ENCODE measurements at places on chromosomes 7 and 10.

- no peak for DNase-seq
These were observed 3.3 kb downstream of the EPHA1 start for GRCh38 chr7:143405173-143406001.

GRCh38 chr10:49174261-49174925 is 13.8 kb downstream of the TMEM273 start:
- DNase-seq: no peak

GRCh38 chr7:30754315-30754877 is 2.5 kb downstream of the INMT start:
- no peak for DNase-seq

- no peak for DNase-seq
These were observed 23.7 kb downstream of the NKX6-2 start for GRCh38 chr10:132762267-132762666.

DNA sequence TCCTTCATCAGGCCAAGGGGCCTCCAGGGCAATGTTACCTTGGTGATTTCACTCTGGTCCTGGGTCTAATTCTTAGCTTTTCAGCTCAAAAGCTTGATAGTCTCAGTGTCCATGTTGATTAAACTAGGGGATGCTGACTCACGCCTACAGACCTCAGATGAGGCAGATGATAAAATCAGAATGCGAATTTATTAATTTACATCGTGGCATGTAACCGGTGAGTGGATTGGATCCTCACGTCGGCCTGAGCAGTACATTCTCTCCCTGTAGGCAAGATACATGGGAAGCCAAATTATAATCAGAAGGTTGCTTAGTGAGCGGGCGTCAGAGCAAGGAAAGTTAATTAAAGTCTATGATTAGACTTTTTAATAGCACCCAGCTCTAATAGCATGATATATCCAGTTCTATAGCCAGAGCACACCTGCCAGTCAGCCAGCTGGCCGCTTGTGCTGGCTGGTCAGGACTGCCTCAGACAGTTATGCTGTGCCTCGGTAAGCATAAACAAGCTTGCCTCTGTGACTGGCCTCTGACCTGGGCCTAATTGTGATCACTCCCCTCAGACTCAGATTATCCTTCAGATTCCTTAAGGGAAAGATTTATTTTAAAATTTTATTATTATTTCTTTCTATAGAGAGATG is 20.2 kb upstream of the CPA5 start:
- DNase-seq: no peak

- DNase-seq: no peak
These were observed 99.1 kb downstream of the PRPF18 start for GRCh38 chr10:13685885-13686284.

DNA sequence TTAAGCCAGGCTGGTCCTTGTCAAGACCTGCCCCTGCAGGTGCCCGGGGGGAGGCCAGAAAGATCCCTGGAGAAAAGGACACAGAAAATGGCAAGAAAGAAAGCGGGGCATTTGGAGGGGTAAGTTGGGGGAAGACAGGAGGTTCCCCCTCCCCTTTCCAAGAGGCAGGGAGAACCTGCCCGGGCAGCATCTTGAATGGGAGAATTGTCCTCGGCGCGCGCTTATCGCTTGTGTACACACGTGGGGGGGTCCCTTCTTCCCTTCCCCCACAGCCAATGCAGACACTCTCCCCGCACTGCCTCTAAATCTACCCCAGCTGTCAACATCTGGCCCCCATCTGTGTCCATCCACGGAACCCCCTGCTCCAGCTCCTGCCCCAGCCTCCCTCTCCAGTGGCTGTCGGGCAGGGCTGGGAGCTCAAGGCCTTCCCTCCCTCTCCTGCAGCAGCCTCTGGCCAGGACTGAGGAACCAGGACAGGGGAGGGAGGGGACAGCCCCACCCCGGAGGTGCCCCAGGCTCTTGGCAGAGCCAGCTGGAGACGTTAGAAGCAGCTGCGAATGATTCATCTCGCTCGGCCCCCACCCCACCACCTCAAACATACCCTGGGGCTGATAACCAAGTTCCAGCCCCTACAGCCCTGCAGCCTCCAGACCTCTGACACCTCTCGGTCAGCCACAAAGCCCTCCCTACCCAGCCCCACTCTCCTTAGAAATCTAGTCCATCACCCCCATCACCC is 25.3 kb downstream of the EPHB4 start:
- DNase-seq: peak; percentile 72

Measured in AML-193 (cell line).